Progenitor cell of endocrine pancreas (in vitro differentiated cells): ENCODE measurements at places on chromosomes 2 and 18.
A peak's percentile ranks its signal among the peaks of the same experiment; 100 is the strongest.

DNA sequence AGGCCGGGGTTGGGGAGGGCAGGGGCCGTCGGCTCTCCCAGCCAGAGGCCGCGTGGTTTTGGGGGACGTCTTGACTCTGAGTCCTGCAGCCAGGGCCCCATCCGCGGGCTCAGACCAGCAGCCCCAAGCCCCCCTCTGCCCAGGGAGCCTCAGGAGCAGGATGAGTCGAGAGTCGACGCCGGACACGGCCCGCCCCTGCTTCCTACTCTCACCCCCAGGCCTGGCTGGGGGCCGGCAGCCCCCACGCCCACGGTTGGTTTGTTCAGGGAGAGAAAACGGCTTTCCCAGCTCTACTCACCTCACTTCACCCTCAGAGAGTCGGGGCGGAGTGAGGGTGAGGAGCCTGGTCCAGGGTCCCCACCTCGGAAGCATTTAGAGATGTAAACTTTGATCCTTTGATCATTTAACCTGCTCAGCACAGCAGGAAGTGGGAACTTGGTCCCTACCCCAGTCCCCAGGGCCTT lies 6.9 kb downstream of the SNORC start:
- no peak for DNase-seq

DNA sequence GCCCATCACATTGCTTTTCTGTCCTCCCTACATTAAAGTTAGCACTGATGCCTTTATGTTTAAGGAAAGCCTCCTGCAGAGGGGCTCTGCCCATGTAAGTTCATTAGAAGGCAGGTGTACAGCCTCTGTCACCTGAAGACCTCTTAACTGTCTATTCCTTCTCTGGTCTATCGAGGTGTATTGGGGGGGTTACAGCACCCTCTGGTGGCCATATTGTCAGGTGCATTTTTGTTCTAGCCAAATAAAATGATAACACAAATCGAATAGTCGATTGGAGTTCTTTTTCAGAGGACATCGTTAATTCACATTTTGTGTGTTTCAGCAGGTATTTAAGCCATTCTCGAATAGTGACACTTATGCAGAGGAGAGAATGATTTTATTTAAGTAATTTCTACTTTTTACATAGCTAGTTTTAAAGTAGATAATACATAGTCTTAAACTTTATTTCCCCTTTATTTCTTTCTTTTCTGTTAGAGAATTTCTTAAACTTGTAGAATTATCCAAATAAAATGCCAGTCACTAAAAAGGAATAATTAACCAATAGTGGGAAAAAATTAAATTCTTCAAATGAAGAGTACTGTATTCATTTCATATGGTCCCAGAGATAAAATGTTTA lies 136.8 kb downstream of the NEDD4L start:
- DNase-seq, result peak; percentile 47

DNA sequence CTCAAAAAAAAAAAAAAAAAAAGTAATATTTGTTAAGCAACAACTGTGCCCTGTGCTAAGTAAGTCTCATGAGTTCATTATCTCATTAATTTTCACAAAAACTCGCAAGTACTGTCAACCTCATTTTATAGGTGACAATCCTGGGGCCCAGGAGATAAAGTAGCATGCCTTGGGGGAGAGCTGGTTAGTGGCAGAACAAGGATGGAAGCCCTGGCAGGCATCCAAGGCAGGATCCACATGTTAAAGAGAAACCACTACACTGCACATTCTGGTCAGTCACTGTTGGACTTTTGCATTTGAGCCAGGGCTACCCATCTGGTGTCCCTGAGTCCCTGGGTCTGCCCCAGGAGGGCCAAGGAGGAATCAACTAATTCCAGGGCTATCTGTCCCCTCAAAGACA lies 54.6 kb downstream of the ZFP36L2 start:
- DNase-seq, result no peak

- no peak for DNase-seq
These were observed 5.1 kb downstream of the SLC35F6 start for GRCh38 chr2:26769089-26769761.

DNA sequence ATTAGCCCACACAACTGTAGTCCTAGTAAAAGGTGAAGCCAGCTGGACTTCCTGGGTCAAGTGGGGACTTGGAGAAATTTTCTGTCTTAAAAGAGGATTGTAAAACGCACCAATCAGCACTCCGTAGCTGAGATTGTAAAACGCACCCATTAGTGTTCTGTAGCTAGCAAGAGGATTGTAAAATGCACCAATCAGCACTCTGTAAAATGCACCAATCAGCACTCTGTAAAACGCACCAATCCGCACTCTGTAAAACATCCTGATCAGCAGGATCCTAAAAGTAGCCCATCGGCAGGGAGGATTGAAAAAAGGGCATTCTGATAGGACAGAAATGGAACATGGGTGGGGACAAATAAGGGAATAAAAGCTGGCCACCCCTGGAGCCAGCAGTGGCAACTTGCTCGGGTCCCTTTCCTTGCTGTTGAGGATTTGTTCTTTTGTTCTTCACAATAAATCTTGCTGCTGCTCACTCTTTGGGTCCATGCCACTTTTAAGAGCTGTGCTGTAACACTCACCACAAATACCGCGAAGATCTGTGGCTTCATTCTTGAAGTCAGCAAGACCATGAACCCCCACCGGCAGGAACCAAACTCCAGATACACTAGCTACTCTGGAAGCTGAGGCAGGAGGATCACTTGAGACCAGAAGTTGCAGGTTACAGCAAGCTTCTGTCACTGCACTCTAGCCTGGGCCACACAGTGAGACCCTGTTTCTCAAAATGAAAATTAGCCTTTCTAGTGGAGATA lies 102.6 kb downstream of the HS6ST1 start:
- no peak for DNase-seq

DNA sequence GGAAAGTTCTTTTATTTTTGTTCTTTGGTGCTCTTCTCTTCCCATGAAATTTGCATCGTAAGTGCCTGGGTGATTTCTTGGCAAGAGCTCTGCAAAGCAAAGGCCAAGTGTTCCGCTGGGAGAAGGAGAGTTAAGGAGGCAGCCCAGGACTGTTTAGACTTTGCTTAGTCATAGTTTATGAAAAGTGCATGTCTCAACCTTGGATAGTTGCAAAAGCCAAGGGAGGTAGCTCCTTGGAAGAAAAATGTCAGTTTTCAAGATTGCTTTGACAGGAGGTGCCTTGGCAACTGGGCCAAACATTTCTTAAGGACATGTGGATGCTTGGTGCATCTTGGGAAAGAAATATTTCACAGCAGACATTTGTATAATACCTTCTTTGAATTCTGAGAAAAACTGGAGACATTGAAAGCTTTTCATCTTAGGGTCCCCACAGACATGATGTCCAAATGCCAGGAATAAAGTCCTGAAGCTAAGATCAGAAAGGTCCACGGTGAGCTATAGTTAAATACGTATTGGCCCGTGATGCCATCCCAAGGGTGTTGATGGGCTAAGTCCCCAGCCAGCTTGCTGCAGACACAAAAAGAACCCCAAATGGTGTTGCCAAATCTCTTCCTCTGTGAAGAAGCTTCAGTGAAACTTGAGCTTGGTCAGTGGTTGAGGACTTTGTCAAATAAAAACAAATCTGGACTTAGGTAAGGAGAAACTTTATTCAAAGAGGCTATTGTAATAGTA lies 96.3 kb upstream of the THUMPD2 start:
- no peak for DNase-seq

- DNase-seq, result no peak
These were observed 11.8 kb downstream of the GULP1 start for GRCh38 chr2:188303363-188304031.

- no peak for DNase-seq
These were observed 940.3 kb upstream of the CRIM1 start for GRCh38 chr2:35415282-35415681.

DNA sequence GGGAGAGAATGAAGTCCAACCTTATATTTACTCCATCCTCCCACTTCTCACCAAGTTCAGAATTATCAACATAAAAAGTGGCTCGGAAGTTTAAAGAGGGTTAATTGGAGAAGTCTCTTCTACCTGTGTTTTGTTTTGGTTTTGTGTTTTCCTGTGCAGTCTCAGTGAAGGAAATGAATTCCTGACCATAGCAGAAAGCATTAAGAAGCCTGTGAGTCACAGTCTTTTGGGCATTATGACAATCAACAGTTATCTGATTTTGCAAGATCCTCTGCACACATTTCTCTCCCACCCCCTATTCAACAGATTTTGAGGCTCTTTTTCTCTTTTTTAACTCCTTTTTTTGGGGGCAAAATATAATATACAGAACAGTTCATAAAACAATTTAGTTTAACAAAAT lies 8.6 kb upstream of the RPL37A start:
- DNase-seq, result no peak

- DNase-seq, result no peak
These were observed 158.2 kb upstream of the CCDC150 start for GRCh38 chr2:196481324-196481697.

DNA sequence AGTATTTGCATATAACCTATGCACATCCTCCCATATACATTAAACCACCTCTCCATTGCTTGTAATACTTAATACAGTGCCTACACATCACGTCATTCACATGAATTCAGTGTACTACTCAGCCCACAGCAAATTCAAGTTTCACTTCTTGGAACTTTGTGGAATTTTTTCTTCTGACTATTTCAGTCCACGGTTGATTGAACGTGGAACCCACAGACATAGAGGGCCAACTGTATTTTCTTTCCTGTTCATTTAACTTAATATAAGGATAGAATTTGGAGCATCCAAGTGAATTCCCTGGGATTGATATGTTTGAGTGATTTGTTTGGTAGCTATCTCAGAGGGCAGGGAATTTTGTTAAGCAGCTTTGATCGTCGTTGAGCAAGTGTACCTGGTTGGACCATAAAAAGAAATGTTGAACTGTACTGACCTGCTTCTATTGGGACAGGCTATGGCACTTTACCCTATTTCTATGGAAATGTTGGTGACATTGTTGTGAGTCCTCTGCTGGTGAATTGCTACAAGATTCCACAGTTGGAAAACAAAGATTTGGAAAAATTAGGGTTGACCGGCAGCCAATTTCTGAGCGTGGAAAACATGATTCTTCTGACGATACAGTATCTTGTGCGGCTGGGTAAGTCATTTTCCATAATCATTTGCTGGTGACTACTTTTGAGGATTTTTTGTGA lies 156.6 kb downstream of the ESCO1 start:
- no peak for DNase-seq

DNA sequence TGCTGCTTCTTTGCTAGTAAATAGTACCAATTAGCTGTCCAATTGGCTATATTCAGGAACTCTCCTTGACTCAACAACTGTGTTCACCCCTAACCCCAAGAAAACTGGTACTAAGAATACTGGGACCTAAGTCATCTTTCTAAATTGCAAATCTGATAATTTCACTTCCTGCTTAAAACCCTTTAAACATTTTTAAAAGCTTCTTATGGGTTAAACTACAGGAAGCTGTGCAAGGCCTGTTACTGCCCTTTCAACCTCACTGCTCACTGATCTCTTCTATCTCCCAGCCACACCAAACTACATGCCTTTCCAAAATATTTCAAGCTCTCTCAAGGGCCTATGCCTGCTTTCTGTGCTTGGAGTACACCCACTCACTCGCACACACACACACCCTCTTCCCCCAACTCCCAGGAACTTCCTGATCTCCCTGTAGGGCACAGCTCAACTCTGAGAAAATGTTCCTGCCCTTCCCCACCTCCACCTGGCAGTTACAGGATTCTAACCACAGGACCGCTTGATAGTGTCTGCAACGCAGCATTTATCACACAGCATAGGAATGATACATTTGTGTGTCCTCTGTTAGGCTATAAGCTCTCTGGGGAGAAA lies 6.7 kb downstream of the LMAN1 start:
- DNase-seq, result no peak

- DNase-seq, result no peak
These were observed 8.9 kb upstream of the KCNK3 start for GRCh38 chr2:26683583-26683982.

DNA sequence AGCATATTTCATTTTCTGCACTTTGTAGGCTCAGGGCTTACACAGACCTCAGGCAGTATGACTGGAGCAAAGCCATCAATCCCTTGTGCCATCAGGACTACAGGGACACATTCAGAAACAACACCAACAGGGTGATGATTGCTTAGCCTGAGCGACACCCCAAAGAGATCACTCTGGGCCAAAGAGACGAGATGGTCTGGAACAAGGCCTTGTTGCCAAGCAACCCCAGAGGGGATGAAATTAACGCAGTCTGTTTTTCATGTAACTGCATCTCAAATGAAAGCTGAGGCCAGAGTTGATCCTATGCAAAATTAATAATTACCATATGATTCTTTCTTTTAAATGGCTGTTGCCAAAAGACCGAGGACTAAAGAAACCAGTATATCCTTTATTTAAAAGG lies 20.2 kb upstream of the B3GNT2 start:
- DNase-seq, result no peak

DNA sequence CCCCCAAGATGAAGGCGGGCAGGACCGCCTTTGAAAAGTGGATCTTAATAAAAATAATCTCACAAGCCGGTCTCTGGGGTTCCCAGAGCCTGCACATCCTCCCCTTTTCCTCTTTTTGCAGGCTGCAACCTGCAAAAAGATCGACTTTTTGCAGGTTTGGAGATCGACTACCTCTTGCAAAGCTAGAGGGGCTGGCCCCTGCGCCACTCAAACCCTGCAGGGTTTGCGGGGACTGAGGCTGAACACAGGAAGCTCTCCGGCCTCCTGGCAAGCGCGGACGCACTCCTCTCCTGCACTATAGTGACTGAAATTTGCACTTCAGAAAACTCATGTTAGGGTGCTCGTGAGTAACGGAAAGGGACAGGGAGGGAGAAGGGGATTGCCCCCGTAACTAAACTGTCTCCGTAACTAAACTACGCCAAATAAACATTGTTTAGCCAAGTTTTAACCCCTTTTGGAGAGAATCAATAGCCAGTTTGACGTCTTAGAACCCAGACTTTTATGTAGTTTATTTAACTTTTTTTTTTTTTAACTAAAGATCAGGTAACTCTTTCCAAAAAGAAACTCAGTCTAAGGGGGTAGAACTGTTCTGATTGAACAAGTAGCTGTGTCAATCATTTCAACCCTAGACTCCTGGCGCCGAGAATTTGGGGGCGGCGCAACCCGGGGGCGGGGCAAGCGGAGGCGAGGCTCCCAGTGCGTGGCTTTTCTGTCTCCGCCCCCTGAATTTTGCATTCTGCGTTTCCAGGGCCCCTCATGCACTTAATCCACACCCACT lies 2.5 kb downstream of the IGFBP5 start:
- peak; percentile 70 for DNase-seq

- DNase-seq, result no peak
These were observed 28.3 kb upstream of the GYPC start for GRCh38 chr2:126627643-126628042.

DNA sequence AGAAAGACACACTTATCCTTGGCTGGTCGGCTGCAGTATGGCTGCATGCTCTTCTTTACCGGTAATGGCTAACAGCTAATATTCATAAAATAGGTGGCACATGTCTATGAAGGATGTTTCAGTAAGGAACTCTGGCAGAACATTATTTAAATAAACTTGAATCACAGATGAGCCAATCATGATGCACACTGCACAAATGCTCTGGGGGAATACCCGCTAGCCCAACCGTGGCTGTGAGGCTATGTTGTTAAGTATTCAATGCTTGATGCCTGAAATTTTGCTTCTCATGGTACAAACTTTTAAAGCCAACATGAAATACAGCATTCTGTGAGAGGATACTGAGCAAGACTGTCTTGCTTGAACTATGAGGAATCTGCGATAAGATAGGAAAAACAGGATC lies 505.8 kb downstream of the ZEB2 start:
- no peak for DNase-seq

GRCh38 chr18:45874491-45875184 lies 49.2 kb downstream of the SIGLEC15 start:
- no peak for DNase-seq
